ENCODE measurements at places on chromosomes 11 and 22. TPM values are rescaled to one million over a fixed set of nuclear protein-coding genes. Genes with fewer than 3 reads are reported as not detected.

The DDX25 gene
- not detected for total RNA-seq

The CLDN5 gene
- total RNA-seq = 360 TPM

The PRR33 gene
- total RNA-seq = not detected

The KCTD14 gene
- total RNA-seq = 2.0 TPM

The LUZP2 gene
- total RNA-seq = not detected

The CSNK2A3 gene
- total RNA-seq = 1.4 TPM

The GVQW3 gene
- total RNA-seq = 0.79 TPM

The FAM180B gene
- not detected for total RNA-seq

The EWSR1 gene
- 220 TPM for total RNA-seq

The FTH1 gene
- 491 TPM for total RNA-seq

The OR2AT4 gene
- not detected for total RNA-seq

The FAM227A gene
- 0.46 TPM for total RNA-seq

The MS4A12 gene
- not detected for total RNA-seq

The RFPL2 gene
- total RNA-seq = not detected

The OR10D3 gene
- total RNA-seq = not detected

The MYO18B gene
- not detected for total RNA-seq

The APOL3 gene
- total RNA-seq = 59.1 TPM

The DLG2 gene
- 0.42 TPM for total RNA-seq

The ARHGEF17 gene
- 24.2 TPM for total RNA-seq

The NUDT8 gene
- 16.3 TPM for total RNA-seq

The LMNTD2 gene
- total RNA-seq = 0.56 TPM

The CARD18 gene
- total RNA-seq = not detected

The ACTN3 gene
- 0.07 TPM for total RNA-seq

The PAX6 gene
- total RNA-seq = not detected

The C11orf65 gene
- 0.13 TPM for total RNA-seq

The MAPK8IP1 gene
- total RNA-seq = 5.1 TPM
